ENCODE measurements at places on chromosomes 5 and 9.

GRCh38 chr9:135085830-135086546 lies 1.5 kb upstream of the OLFM1 start:
- peak; percentile 38 for DNase-seq

- DNase-seq = no peak
These were observed 94.3 kb downstream of the TSSK1B start for GRCh38 chr5:113340537-113340936.

DNA sequence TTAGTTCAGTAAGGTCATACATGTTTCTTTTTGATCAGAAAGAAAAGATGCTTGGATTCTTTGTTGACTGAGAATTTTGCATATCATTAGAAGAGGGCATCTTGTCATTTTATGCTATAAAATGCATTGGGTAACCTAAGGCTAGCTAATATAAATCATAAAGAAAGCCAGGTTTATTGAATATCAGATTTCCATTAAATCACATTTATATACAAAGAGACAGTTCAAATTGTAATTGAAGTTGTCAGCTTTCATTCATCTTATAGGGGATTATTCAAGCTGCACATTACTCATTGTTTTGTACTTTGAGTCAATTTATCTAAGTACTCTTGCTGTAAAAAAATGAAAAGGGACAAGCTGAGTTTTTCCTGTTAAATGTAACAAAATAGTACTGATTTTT lies 259.1 kb upstream of the CDH12 start:
- DNase-seq = no peak

DNA sequence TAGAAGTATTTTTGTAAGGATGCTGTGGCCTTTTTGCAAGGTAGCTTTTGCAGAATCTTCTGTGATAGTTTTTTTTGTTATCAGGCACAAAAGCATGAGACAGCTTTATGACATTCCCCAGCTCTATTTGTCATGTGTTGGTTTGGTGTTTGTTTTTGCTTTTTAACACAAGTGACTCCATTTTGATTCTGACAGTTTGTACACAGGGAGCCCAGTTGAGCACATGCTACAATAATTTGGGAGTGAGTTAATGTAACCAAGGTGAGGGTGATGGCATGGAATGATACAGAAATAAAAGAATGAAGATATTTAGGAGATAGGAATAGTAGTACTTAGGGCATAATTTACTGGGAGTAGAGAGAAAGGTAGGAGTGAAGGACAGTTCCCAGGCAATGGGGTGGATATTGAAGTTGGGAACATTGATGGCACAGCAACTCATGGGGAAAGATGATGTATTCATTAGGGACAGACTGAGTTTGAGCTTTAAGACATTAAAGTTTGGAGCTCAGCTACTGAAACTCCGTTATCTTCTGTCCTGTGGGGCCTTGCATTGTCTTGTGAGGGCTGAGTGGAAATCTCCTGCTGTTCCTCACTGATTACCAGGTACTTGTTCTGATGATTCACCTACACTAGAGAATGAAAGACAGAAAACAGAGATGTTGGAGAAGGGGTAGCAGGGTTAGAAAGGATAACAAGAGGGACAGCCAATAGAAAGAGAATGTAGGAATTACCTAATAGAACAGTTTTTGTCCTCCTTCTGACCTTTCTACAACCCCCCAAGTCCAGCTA lies 88.3 kb upstream of the CCDC112 start:
- DNase-seq = no peak

DNA sequence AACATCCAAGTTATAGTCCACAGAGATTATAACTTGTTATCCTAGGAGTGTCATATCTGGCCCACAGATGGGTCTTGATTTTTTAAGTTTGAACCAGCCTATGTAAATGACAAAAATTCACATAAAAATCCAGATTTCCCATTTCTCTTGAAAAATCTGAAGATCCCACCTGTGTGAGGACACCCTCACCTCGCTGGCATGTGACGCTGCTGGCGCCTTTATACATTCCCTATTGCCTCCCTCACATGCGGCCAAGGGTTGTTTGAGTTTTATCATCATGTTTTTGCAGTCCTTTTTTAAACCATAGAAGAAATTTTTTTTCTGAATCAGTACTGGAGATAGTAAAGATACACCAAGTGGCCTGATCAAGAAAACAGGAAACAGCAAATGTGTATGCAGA lies 25.9 kb upstream of the PPP1R2B start:
- no peak for DNase-seq

DNA sequence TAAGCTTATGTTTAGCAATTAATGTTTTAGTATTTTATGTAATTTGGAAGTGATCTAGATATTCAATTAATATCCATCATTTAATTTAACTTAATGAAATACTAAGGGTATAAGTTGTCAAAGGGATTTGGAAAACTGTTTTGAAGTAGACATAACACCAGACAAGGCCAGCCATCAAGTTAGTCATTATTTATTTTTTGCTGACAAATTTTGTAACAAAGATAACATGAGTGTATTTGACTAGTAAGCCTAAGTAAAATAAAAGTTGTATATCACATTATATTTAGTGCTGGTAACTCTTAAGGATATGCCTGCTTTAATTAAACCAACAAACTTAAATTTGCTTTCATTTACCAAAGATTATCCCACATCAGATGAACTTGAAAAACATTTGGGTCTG lies 125.9 kb upstream of the TNFAIP8 start:
- no peak for DNase-seq

DNA sequence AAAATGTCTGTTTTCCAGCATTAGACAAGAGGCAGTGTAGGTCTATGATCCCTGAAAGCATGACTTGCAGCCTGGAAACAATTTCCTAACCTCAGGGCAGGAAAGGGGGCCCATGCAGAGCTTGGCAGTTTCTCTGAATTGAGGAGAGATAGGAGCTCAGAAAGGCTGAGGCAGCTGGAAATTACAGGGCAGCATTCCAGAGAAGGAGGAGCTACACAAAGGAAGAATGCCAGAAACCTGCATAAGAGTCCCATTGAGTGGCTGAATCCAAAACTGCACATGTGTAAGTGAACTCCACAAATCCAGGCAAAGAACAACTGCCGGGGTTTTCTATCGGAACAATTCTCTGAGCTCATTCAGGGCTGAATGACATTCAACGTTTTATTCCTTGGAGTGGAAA lies 346.8 kb downstream of the PIK3R1 start:
- peak; percentile 8 for DNase-seq

- DNase-seq = peak; percentile 18
These were observed 41.8 kb upstream of the S1PR3 start for GRCh38 chr9:88949425-88949824.

GRCh38 chr5:143396353-143396940 lies 7.0 kb downstream of the NR3C1 start:
- DNase-seq = no peak

All from NCI-H1105 (cell line).